Glomerular endothelial cell (primary cell): ENCODE measurements at places on chromosomes 4 and X. TPM values are rescaled to one million over a fixed set of nuclear protein-coding genes. Genes with fewer than 3 reads are reported as not detected.

GRCh38 chr4:94285666-94286065, 57.0 kb downstream of the HPGDS start:
- DNase-seq, result no peak

DNA sequence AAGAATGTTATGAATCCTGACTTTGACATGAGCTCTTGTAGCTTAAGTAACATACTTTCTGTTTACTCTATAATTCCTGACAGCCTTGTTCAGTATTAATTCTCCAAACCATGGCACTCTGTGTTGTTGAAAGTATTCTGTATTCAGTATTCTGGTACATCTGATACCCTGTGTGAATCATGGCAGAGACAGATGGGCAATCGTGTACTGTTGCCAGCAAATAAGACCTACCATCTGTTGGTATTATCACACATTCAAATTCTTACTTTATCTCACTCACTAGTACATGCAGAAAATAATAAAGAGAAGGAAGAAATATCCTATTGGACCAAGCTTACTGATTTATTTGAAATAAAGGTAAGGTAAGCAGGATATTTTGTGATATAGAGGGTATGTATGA, 7.9 kb downstream of the MBTPS2 start:
- DNase-seq, result no peak

DNA sequence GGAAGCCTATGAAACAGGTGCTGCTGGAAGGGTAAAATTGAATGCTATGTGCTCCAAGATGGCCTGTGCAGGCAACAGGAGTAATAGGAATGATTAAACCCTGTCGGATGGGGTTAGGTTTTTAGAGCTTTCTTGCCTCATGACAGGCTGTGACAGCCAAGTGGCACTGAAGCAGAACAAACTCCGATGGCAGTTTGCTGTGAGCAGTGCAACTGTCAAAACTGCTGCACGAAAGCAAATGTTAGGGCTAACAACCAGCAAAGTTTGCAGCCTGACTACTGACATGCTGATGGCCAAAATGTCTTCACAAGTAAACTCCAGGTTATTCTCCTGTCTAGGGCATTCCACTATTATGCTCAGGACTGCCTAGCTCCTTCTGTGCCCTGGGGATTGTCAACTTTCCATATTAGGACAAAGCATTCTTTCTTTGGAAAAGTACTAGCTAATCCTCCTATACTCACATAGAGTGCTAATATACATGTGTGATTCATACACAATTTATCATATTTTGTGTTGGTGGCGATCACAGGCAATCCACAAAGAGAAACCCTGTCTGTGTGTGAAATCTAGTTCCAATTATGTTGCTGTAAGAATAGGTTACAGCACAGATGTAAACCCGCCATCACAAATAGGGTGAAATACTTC, 486.6 kb upstream of the TENM3 start:
- DNase-seq, result no peak

- no peak for DNase-seq
Measured at GRCh38 chr4:15577508-15577907, 77.6 kb downstream of the FBXL5 start.

- DNase-seq, result no peak
Measured at GRCh38 chrX:39952989-39953388, 144.8 kb downstream of the BCOR start.

- no peak for DNase-seq
Measured at GRCh38 chr4:186095406-186095805, 9.1 kb upstream of the FAM149A start.

UBL4A gene
- 41.1 TPM in 2 replicates for total RNA-seq

- DNase-seq, result no peak
Measured at GRCh38 chr4:105536601-105537000, 15.8 kb upstream of the ARHGEF38 start.

CXCL5 gene
- 12.0 and 17.5 TPM in 2 replicates for total RNA-seq
